ENCODE measurements at places on chromosomes 11 and 22.
A peak's percentile ranks its signal among the peaks of the same experiment; 100 is the strongest.

- DNase-seq, result no peak
Observed at GRCh38 chr11:61353131-61354067, 8.3 kb downstream of the CYB561A3 start.

DNA sequence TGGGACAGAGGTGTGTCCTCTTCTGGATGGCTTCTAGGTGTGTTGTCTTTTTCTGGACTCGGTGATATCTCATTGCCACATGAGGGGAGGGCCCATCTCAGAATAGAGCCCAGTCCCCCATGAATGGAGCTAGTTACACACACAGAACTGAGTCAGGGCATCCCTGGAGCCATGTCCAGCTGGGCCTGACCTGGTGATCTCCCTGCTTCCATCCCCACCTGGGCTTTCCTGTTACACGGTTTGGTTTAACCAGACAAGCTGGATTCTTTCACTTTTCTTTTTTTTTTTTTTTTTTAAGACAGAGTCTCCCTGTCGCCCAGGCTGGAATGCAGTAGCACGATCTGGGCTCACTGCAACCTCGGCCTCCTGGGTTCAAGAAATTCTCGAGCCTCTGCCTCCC is 6.1 kb upstream of the A4GALT start:
- DNase-seq, result no peak

GRCh38 chr11:133053124-133053776 is 479.1 kb downstream of the OPCML start:
- DNase-seq, result no peak

DNA sequence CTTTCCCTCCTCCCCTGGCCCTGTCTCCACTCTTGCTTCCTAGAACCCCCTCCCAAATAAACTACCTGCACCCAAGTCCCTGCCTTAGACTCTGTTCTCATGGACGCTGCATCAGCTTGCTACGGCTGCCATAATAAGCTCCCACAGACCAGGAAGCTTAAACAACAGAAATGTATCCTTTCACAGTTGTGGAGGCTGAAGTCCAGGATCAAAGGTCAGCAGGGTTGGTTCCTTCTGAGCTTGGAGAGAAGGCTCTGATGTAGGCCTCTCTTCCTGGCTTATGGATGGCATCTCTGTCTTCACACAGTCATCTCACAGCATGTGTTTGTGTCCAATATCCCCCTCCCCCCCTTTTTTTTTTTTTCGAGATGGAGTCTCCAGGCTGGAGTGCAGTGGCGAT is 23.4 kb downstream of the CBX7 start:
- DNase-seq, result no peak

DNA sequence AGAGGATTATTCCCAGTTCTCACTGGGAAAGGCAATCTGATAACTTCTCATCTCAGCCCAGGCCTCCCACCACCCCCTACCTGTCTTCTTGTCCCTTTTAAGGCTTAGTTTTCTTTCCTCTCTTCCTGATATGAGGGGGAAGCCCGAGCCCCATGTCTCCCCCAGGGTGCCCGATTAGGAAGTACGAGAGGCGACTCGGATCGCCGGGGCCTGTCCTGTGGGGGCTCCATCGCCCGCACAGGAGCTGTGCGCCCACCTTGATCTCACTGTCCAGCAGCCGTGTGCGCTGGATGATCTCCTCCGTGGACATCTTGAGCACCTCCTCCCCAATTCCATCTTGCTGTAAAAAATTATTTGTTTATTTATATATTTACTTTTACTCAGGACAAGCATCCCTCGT is 628 bp downstream of the PSMC3 start:
- no peak for DNase-seq

GRCh38 chr11:82673631-82674030 is 60.0 kb downstream of the FAM181B start:
- no peak for DNase-seq

GRCh38 chr11:2922655-2923054 is 6.6 kb downstream of the PHLDA2 start:
- no peak for DNase-seq

GRCh38 chr11:9091044-9091922 is at the start of gene SCUBE2:
Gene SCUBE2, minus strand, starts transcription at chr11:9091599. Its CDS starts 71 bp downstream, at chr11:9091528.
- DNase-seq, result no peak

GRCh38 chr22:28810821-28811491 is 10.6 kb upstream of the XBP1 start:
- DNase-seq, result peak; percentile 80

- DNase-seq, result no peak
Observed at GRCh38 chr11:75487365-75487764, 38.4 kb downstream of the GDPD5 start.

DNA sequence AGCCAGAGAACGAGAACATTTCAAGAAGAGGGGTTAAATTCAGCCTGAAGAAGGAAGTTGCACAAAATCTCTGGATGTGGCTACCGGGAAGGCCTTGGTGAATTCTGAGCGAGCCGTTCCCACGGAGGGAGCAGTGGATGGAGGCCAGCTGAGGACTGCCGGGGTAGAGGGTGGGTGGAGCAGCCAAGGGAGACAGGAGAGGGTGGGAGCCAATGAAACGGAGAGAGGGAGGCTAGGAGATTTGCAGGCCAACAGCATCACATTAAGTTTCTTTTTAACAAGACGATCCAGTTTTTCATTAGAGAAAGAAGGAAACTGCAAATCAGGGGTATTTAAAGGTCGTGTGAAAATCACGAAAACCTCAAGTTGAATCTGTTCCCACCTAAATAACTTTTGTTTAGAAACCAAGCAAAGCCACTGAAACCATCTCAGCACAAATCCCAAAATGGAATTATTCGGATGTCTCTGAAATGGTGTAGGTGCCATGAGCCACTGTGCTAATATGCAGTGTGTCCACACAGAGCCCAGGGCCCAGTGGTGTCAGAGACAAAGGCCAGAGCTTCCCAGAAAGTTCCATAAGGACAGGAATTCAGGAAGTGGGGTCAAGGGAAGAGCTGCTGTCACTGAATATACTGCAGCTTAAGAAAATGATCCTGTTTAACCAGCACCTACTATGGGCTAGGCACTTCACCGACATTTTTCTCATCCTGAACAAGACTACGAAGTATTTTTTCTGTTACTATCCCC is 59.7 kb upstream of the SLC35C1 start:
- DNase-seq, result no peak

GRCh38 chr22:35039625-35040024 is 26.3 kb upstream of the ISX start:
- DNase-seq, result no peak

Data from activated CD4-positive, alpha-beta T cell treated with anti-CD3 and anti-CD28 coated beads, Interleukin-2, Interleukin-6, amounts not matched to agents 100 ng/mL and 50 ng/mL, durations not matched to agents 16 hours and 8 hours (primary cell).